MM.1S (cell line): ENCODE measurements at places on chromosomes 6 and 20.

- DNase-seq = no peak
Observed at GRCh38 chr6:108222504-108222903, 38.3 kb downstream of the SNX3 start.

DNA sequence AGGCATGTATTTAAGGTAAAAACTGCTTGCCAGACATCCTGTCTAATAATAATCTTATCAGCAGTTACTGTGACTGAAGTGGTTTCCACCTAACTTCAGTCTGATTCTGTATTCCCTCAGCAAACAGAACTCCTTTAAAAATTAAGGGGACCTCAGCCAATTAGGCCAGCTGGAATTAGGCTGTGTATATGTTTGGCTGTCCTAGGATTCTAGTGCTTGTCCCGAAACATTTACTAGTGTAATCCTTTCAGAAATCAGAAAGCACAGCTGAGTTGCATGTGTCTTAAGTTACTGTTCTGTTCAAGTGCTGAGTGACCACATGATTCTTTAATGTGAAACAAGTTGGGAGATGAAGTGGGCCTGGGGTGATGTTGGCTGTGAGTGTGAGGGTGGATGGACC, 120.9 kb upstream of the SUPT3H start:
- no peak for DNase-seq

- no peak for DNase-seq
Observed at GRCh38 chr6:170206851-170207431, 83.9 kb downstream of the DLL1 start.

DNA sequence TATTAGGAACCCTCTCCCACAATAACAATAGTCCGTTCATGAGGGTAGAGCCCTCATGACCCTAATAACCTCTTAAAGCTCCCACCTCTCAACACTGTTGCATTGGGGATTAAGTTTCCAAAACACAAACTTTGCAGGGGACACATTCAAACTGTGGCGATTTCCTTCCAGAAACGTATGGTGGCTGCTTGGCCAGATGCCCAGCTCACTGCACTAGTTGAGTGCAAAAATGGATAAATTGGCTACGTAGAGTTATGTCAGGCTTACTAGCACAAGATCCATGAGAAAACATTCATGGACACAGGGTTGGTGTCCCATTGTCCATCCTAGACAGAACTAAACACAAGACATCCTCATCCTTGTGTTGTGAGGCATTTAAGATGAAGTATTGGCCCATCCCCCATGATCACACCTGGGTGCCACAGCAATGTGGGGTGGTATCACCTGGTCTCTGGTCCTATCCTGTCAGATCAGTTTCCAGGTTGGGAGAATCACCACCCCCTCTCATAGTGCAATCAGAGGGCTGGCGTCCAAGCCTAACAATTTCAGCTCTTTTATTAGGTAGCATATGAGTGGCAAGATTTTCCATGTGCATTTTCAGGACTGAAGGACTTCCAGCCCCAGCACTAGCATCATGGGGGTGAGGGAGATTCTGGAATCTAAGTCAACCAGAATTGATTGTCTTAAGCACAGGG, 63.4 kb upstream of the ELOVL5 start:
- no peak for DNase-seq

DNA sequence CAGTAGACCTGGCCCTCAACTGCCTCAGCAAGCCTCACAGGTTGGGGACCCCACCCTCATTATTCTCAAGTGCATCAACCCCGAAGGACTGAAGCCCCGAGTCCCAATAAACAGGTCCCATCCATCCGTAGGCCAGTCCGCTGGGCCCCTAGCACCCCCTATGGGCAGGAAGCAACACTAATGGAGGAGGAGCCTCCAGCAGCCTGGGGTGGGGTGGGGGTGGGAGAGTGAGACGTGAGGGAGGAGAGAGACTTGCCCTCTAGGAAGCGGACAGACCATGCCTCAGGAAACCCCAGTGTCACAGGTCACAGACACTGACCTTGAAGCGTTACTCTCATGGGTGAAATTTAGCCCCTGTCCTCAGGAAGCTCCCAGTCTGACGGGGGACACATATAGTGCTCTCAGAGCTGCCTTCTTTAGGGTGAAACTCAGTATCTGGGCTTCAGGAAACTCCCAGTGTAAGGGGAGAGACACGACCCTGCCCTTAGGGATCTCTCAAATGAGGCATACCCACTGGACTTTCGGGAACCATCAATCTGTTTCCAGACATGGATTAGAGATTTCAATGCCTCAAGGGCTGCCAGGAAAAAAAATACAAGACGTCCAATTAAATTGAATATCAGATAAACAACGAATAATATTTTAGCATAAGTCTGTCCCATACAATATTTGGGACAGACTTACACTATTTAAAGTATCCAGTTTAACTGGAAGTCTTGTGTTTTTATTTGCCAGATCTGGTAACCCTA, 125.8 kb downstream of the MRPL14 start:
- no peak for DNase-seq

- DNase-seq = no peak
Observed at GRCh38 chr6:158042245-158042798, 60.7 kb downstream of the SYNJ2 start.

GRCh38 chr6:63643862-63644261, 8.3 kb downstream of the PHF3 start:
- DNase-seq = peak; percentile 25

GRCh38 chr20:15111654-15112053, 774.2 kb upstream of the FLRT3 start:
- DNase-seq = no peak

DNA sequence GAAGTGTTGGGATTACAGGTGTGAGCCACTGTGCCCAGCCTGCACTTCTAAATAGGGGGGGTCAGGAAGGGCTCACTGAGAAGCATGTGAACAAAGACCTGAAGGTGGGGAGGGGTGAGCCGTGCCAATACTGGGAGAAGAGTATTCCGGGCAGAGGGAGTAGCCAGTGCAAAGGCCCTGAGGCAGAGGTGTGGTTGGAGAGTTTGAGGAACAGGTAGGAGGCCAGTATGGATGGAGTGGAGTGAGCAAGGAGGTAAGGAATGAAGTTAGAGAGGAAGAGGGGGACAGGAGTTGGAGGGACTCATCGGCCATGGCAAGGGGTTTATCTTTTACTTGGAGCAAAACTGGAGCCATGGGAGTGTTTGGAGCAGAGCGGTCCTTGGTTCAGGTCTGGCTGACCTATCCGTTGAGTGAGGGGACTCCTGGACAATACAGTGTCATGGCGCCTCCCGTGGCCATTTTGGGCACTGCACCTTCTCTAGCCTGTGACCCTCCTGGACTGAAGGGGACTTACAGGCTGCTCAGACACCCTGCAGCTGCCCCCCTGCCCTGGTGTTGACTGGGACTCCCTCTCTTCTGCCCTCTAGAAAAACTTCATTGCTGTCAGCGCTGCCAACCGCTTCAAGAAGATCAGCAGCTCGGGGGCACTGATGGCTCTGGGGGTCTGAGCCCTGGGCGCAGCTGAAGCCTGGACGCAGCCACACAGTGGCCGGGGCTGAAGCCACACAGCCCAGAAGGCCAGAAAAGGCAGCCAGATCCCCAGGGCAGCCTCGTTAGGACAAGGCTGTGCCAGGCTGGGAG, 12.1 kb downstream of the FOXS1 start:
- DNase-seq = peak; percentile 47

DNA sequence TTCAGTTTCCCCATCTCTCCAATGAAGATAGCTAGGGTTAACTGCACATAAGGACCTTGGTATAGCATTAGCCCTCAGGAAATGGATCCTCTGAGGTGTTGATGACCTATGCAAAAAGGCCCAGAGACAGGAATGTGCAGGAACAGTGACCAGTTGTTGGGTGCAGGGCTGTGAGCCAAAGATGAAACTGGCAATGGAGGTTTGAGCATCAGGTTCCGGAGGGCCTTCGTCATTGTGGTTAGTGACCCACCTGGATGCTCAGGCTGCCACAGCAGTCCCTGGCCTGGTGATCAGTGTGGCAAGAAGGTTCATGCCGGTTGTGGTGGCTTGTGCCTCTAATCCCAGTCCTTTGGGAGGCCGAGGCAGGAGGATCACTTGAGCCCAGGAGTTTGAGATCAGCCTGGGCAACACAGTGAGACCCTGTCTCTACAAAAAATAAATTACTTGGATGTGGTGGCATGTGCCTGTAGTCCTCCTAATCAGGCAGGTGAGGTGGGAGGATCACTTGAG, 43.7 kb downstream of the TM9SF4 start:
- DNase-seq = no peak
